Stimulated activated CD8-positive, alpha-beta memory T cell treated with anti-CD3 and anti-CD28 coated beads, Interleukin-2, amount 100 ng/mL, for 1 hour (primary cell): ENCODE measurements at places on chromosomes 1 and 21.

DNA sequence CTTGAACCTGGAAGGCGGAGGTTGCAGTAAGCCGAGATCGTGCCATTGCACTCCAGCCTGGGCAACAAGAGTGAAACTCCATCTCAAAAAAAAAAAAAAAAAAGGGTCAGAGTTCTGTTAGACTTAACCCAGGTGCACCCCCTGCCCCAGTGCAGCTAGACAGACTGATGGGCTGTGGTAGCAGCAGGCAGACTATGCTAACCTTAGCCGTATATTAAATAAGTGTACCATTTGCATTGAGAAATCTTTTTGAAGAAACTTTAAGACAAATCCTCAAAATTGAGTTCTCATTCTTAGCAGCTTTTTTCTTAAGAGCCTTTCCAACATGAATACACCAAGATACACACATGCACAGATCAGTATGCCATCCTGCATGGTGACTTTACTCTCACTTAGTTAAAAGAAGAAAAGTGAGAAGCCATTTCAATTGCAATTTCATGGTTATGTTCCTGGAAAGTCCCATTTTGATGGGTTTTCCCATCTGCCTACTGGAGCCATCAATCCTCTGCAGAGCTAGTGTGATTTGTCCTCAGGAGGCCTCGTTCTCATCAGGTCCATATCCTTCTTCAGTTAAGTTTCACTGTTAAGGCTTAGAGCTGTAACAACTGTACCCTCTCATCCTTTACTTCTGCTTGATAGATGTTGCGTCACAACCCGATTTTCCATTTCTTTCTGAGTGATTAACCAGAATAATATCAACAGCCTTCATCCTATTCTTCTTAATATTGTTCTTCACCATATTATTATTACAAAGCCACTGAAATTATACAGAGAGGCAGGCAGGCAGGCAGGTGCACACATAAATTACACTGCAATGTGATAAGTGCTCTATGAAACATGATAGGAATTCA, 7.3 kb downstream of the FCRLB start:
- no peak for DNase-seq

DNA sequence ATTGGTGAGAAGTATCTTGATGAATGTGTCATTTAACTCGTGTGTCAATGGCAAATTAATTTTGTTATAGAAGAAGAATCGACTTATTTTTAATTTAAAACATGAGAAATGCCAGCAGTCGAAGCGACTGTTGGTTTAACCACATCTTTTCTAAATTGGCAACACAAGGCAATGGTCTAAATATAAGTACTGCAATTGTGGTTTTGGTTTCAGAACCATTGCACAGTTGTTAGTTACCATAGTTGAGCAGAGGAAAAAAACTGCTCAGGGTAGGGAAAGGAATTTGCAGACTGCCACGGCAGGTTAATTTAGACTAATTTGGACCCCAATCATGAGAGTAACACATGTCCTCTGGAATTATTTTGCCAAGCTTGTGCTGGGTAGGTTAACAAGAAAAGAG, 185.6 kb upstream of the RUNX1 start:
- no peak for DNase-seq

GRCh38 chr1:20740781-20741180, 8.3 kb upstream of the SH2D5 start:
- DNase-seq: no peak

- DNase-seq: no peak
Measured at GRCh38 chr1:157352216-157352615, 200.1 kb downstream of the FCRL5 start.

- DNase-seq: no peak
Measured at GRCh38 chr1:118250232-118250631, 65.2 kb upstream of the SPAG17 start.

- no peak for DNase-seq
Measured at GRCh38 chr21:33434770-33435360, 31.7 kb downstream of the IFNGR2 start.

- DNase-seq: no peak
Measured at GRCh38 chr1:1264868-1265272, 8.8 kb downstream of the UBE2J2 start.

DNA sequence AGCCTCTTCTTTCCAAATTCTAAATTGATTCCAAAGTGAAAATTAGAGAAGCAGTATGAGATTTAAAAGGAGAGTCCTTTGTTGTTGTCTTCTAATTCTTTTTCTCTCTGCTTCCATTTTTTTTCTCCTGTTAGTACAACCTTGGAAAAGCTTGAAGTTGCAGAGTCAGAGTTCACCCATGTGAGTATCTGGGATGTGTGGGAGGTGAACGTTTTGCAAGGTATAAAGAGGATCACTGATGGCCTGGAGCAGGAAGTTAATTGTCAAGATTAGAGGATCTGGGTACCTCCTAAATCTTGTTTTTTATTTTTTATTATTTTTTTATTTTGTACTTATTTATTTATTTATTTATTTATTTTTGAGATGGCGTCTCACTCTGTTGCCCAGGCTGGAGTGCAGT, 7.7 kb upstream of the PSMD4 start:
- DNase-seq: no peak
